ENCODE measurements at places on chromosomes 3 and 15. TPM values are rescaled to one million over a fixed set of nuclear protein-coding genes. Genes with fewer than 3 reads are reported as not detected.

The BSN gene
- total RNA-seq: 0.93 TPM

The PLCB2 gene
- 4.0 TPM for total RNA-seq

The CACNA1D gene
- total RNA-seq: 15.6 TPM

The TEX55 gene
- not detected for total RNA-seq

The RGMA gene
- total RNA-seq: 4.5 TPM

DNA sequence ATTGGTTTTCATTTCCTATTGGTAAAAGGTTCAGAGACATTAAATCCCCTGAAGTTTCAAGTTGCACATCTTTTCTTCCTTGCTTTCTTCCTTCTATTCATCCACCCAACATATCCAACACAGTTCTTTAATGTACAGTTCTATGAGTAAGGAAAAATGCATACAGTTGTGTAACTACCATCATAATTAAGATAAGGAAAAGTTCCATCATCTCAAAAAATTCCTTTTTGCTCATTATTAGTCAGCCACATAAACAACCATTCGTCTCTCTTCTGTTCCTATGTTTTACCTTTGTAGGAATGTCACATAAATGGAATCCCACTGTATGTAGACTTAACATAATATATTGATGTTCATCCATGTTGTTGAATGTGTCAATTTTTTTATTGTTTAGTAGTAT lies 211.1 kb upstream of the ADAMTS9 start:
- no peaks in the 10 kb centered on the region for H3K27me3 ChIP-seq
- no peak overlapping the region for H3K27ac ChIP-seq
- no peak overlapping the region for H3K4me3 ChIP-seq
- no peak for DNase-seq
- H3K4me1 ChIP-seq: no peaks in the 10 kb centered on the region

- H3K4me1 ChIP-seq: no peaks in the 10 kb centered on the region
- H3K27ac ChIP-seq: no peak overlapping the region
- H3K27me3 ChIP-seq: no peaks in the 10 kb centered on the region
- no peaks in the 10 kb centered on the region for H3K36me3 ChIP-seq
- no peak for DNase-seq
- no peak overlapping the region for H3K4me3 ChIP-seq
Measured at GRCh38 chr3:147389717-147390116, 16.6 kb downstream of the ZIC4 start.

DNA sequence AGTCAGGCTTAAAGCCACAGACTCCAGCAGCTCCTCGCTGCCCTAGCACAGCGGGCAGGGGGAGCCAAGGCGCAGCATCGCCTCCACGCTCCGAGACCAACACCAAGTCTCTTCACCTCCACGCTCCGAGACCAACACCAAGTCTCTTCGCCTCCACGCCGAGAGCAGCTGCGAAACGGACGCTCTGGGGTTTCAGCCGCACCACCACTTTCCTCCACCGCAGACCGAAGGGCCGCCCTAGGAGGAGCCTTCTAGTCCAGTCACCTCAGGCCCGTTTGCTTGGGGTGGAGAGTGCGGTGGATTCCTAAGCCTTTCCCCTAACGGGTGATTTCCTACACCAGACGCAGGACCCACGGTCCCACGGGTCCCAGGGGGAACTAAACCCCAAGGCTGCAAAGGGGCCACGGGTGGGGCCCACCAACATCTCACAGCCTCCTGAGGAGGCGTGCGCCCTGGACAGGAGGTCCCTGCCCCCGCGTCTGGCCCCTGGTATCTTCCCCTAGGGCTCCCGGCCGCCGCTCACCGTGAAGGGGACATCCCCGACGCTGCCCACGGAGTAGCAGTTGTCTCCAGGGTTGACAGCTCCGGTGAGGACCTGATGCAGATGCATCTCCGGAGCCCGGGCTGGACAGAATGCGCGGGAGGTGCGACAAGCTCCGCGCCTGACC lies 501 bp downstream of the DMXL2 start:
- H3K27ac ChIP-seq: peak overlapping the region; percentile 80
- H3K27me3 ChIP-seq: no peaks in the 10 kb centered on the region
- DNase-seq: peak; percentile 46
- H3K36me3 ChIP-seq: no peaks in the 10 kb centered on the region

GRCh38 chr15:51286816-51287215 lies 51.6 kb downstream of the CYP19A1 start:
- H3K36me3 ChIP-seq: no peaks in the 10 kb centered on the region
- peaks cover 38% of the 10 kb centered on the region for H3K4me1 ChIP-seq
- no peak for DNase-seq
- no peak overlapping the region for H3K4me3 ChIP-seq
- no peak overlapping the region for H3K27ac ChIP-seq
- no peaks in the 10 kb centered on the region for H3K27me3 ChIP-seq

DNA sequence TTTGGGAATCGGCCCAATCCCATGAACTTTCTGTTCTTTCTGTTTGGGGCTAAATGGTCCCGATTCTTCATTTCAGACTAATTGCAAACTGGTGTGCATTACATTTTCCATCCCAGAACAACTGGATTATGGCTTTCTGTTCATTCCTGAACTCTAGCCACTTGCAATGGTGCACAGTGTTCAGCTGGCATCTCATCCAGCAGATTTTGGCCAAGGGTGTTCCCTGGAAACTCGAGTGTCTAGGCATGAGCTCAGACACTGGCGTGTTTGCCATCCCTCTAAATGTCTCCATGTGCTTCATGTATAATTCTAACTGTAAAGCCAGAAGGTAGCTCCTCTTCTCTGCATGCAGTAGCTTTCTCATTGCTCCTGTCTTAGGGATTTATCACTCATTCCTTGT lies 97.1 kb upstream of the MYZAP start:
- H3K4me1 ChIP-seq: peaks cover 37% of the 10 kb centered on the region
- H3K27ac ChIP-seq: peak overlapping the region; percentile 30
- H3K27me3 ChIP-seq: no peaks in the 10 kb centered on the region
- H3K4me3 ChIP-seq: no peak overlapping the region
- DNase-seq: no peak
